ENCODE measurements at places on chromosomes 16 and 17.

GRCh38 chr17:74427048-74427762 is 4.7 kb upstream of the GPRC5C start:
- no peak for DNase-seq

GRCh38 chr17:73401911-73402310 is 90.1 kb upstream of the CDC42EP4 start:
- no peak for DNase-seq

DNA sequence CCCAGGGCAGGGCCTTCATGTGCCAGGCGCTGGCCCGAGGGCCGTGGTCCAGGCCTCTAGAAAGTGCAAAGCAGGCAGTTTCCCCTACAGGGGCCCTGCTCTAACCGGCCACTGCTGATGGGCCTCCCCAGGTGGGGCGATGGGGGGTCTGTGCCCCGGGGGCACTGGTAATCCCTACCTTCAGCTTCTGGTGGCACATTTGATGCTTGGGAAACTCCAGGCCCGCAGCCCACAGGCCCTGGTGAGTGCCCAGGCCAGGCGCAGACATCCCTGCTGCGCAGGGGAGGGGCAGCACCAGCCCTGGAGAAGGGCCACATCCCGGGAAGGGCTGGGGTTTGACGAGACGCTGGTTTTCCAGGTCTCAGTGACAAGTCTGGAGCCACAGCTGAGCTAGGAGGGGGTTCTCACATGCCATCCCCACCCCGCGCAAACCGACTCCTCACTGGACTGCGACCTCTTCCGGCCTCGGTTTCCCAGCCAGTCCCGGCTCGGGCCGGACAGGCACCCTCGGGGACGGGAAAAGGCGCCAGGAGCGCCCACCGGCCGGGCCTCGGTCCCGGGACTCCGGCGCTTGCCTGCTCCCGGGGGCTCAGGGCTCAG is 1.6 kb downstream of the DOC2B start:
- no peak for DNase-seq

GRCh38 chr16:85754413-85754812 is 3.5 kb upstream of the C16orf74 start:
- DNase-seq = no peak

GRCh38 chr16:21598701-21599121 is 666 bp upstream of the METTL9 start:
- DNase-seq = peak; percentile 27

- DNase-seq = no peak
These were observed 45.0 kb downstream of the B9D1 start for GRCh38 chr17:19317359-19318095.

DNA sequence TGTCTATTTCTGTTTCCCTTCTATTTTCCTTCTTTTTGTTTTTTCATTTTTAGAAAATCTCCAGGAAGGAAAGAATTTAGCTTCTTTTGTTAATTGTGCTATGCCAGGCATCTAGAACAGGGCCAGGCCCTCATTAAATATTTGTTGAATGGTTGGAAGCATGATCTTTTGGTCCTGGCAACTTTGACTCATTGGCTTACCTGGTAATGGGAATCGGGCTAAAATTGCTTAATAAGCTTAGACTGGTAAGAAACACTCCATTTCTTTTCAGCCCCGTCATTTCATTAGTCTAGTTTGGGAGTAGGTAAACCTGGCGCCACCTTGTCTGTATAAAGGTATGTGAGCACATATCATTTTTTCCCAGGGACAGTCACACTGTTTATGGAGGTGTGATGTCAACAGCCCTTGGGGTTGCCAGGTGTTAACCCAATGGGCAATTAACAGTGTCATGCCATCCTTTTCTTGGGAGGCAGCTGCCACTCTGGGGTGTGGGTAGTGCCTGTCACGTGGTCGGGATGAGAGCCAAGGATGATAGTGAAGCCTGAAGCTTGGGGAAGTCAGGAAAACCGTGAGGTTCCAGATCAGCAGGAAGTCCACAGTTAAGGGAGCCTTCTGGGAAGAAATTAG is 9.5 kb upstream of the NDEL1 start:
- no peak for DNase-seq

DNA sequence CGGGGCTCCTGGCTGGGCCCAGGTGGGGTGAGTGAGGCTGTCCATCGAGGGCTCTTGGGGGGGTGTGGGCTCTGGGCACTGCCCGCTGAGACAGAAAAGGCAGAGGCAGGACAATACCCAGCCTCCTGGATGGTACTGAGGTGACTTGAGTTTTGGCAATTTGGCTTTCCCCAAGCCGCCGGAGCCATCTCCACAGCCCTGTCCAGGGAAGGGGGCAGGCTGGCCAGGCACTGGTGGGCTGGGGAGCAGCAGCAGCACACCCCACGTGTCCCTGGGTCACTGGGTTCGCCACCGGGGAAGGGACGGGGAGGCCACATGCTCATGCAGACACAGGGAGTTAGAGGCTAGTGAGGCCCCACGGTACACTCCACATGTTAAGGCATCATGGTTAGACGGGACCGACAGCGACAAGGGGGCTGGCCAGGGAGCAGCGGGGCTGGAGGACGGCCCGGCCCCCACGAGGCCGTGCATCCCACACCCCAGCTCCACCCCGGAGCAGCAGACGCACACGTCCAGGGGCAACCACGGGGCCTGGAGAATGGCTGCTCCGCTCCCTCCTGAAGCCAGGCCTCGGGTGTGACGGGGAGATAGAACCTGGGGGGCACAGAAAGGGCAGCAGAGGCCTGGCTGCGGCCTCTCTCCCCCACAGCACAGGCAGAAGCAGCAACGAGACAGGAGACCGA is 3.0 kb downstream of the ARHGDIA start:
- no peak for DNase-seq

- DNase-seq = no peak
These were observed 54.1 kb upstream of the FASN start for GRCh38 chr17:82152114-82152513.

DNA sequence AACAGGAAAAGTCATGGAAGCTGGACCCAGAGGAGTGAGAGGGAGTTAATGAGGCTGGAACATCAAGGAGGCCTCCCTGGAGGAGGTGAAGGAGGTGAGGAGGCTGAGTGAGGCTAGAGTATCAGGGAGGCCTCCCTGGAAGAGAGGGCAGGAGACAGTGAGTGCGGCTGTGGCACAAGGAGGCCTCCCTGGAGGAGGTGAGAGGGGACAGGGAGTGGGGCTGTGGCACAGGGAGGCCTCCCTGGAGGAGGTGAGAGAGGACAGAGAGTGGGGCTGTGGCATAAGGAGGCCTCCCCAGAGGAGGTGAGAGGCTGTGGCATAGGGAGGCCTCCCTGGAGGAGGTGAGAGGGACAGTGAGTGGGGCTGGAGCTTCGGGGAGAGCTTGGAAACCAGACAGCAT is 5.5 kb downstream of the CAMKK1 start:
- no peak for DNase-seq

DNA sequence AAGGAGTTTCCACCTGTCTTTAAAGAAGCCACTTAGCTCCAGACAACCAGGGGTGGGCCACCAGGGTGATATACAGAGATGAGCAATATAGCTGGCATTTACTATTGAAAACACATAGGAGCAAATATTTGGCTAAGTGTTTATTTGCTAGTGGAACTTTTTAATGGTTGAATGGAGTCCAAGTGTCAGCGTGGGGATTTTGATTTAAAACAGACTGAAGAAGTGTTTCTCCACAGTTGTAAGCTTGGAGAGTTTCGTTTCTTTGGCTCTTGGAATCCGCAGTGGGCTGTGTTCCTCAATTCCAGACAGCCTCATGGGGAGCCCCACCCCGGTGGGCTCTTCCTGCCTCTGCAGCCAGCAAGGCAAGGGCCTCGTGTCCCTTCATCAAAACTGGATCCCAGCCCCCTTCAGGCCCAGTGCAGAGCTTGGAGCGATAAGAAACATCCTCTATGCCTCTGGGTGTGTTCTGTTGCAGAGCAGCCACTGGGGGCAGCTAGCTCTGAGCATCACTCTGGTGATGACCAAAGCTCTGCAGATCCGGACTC is 36.1 kb downstream of the NOG start:
- DNase-seq = no peak

DNA sequence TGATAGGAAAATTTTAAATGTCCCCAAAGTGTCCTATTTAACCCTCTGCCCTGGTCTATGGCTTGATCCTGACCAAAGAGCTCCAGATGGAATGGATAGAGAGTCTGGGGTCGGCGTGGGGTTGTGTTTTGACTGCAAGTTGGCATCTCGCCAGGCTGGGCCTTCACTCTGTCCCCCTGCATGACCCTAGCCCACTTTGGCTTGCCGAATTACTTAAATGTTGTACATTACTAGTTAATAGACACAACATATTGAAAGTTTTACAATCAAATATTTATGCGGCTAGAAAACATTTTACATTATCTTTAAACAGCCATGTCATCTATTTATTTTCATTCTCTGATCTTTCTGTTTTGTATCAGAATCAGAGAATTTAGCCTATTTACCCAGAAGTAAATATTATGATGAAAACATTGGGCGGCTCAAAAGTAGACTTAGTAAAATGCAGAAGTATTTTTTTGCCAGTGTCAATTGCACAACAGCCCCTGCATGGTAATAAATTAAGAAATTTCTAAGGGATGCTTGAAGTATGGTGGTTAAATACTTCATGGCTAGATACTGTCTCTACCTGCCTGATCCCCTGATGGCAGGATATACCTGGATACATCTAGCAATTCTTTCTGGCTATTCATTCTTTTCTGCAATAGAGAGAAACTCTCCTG is 18.8 kb upstream of the MYOCD start:
- DNase-seq = no peak

GRCh38 chr17:69018022-69018615 is 42.6 kb downstream of the ABCA9 start:
- DNase-seq = no peak

- DNase-seq = no peak
These were observed 164.9 kb downstream of the BANP start for GRCh38 chr16:88116121-88116520.

DNA sequence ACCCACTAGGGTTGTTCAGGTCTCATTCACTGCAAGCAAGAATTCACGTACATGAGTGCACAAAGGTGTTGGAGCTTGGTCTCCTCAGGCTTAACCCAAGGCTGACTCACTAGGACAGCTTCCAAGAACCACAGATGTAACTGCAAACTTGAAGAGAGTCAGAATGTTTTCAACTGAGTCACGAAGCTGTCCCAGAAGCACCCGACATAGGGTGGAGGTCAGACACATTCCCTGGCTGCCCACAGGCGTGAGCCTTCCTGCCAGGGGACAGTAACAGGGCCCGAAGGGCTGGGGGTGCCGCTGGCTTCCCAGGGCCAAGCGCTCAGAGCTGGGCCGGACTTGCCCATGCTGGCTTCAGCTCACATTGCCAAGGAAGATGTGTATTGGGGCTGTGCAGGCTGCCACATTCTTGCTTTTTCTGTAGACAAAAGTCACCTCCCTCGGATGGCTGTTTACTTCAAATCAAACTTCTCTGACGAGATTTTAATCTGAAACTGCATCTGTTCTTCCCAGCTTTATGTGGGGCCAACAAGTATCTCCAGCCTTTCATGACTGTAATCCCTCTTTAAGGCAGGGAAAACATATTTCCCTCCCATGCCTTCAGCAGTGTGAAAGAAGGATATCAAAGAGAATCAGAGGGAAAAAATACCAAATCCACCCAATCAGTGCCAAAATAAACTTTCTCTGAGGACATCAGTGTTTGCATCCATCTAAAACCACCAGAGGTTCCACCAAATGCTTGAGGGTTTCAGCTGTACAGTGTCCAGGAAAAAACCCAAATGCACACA is 14.3 kb downstream of the CMTM3 start:
- DNase-seq = no peak

GRCh38 chr17:38742411-38743308 is 5.5 kb downstream of the PCGF2 start:
- DNase-seq = no peak

GRCh38 chr17:37742116-37742761 is 2.6 kb downstream of the HNF1B start:
- DNase-seq = peak; percentile 4

DNA sequence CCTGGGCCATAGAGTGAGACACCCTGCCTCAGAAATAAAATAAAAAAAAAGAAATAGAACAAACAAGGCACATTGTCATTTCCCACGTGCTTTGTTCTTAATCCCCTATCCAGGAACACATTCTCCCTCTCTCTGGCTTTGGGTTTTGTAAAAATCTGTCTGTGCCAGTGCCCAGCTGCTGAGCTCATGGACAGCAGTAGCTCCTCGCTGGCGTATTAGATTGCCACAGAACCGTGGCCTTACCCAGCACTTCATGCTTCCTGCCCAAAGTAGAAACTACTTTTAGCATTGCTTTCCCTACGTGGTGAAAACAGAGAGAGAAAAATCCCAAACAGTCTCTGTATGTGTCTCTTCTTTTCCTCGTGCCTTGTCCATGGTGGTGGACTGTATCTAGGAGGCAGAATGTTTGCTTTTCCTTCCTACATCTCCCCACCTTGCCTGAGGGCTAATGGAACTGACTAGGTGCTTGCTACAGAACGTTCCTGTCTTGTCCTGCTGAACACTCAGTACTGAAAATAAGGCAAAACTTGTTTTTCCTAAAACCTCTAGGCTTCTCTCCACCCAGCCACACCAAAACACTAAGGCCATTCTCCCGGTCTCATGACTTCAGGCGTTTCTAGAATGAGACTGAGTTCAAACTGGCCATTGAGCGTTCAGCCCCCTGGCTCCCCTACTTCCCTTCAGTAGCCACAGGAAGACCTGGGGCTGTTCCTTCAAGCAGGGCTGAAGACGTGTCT is 26.1 kb downstream of the MNT start:
- no peak for DNase-seq

- no peak for DNase-seq
These were observed 681 bp upstream of the MAPT start for GRCh38 chr17:45893725-45894021.

DNA sequence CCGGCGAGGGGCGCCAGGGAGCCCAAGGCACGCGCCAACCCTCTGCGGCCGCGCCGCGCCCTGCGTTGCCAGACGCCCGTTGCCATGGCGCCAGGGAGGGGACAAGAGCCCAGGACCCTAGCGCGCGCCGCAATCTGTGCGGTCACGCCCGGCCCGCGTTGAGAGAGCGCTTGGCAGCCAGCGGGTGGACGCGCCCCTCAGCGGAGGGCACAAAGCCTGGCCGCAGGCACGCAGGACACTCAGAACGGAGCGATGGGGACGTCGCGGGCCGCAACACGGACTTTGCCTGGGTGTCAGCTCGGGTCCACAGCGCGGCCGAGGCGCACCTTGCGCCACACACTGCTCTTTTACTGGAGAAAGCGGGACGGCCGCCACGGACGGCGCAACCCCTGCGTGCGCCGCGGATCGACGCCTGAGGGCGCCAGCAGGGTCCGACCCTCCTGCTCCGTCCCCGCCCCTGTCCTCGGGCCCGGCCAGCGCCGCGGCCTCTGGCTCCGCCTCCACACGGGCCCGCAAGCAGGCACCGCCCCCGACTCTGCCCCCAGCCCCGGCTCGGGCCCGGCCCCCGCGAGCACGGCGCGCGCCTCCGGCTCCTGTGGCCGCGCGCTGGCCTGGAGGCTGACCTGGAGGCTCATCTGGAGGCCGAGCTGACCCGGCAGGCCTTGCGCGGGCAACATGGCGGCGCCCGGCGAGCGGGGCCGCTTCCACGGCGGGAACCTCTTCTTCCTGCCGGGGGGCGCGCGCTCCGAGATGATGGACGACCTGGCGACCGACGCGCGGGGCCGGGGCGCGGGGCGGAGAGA is at the start of gene GFER:
TSS of gene GFER (plus strand) at position 650 of the 803 bp plus-strand sequence. CDS start at position 676, 26 bp downstream.
- DNase-seq = peak; percentile 64

GRCh38 chr17:55175788-55176427 is 88.9 kb upstream of the HLF start:
- no peak for DNase-seq

Measured in stimulated activated CD4-positive, alpha-beta T cell treated with anti-CD3 and anti-CD28 coated beads, Interleukin-4, amount 100 ng/mL, for 1 hour (primary cell).